RCC 7860 (cell line): ENCODE measurements at places on chromosomes 1 and 21.
A peak's percentile ranks its signal among the peaks of the same experiment; 100 is the strongest.

- DNase-seq, result no peak
Observed at GRCh38 chr1:30834253-30834652, 74.3 kb downstream of the SDC3 start.

DNA sequence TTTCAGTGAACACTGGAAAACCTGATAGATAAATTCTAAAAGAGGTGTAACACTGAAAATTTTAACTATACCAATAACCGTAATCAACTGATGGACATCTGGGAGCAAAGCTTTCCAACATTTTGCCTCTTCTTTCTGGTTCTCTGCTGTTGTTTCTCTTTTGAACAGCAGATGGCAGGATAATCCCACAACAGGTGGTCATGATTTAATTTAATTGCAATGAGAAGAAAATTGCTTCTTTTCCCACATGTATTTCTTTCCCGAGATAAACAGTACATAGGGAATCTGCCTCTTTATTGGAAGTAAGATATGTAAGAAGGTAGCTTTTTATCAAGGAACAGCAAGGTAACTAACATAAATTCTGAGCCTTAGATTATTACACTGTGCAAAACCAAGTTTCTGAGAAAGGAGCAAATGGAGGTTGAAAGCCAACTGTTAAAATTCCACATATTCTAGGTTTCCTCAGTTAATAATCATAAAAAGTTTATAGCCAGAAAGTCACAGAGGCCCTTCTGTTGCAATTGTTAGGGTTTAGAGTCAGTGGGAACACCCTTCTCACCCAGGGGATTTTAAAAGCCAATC, 72.9 kb downstream of the RPS6KA1 start:
- DNase-seq, result peak; percentile 57

DNA sequence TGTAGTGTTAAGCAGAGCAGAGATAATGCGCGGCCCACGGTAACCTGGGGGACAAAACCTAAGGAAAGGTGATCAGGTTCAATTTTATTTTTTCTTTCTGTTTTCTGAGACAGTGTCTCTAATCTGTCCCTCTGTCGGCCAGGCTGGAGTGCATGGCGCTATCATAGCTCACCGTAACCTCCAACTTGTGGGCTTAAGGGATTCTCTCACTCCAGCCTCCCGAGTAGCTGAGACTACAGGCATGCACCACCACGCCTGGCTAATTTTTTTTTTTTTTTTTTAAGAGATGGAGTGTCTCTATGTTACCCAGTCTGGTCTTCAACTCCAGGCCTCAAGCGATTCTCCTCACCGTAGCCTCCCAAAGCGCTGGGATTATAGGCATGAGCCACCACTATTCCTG, 724 bp upstream of the ANKRD35 start:
- DNase-seq, result no peak

DNA sequence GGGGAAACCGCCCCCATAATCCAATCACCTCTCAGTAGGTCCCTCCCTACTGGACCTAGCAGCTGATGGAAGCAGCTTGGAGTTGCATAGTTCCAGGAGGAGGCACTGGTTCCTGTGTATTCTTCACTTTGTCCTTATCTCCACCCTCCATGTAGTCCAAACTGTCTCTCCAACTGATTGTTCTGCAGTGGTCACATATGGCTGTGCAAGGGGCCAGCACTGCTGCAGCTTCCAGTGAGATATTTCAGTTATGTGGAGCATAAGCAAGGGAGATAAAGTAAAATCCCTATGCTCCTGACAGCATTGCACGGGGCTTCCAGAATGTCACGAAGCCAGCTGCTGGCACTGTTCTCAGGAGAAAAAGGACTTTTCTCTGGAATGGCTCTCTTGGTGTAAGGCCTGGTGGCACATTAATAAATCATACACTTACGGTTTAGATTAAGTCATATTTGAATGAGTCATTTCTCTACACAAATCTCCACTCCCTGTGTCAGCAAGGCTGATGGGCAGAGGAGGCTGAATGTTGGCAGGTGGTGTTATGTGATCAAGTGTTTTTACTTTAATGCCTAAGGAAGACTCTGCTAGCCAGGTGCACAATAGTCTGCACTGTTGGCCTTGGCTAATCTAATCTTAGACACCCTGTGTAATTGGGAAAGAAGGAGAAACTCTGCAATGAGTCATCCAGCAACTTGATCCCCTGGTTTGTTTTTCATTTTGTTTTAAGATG, 93.4 kb downstream of the KCNK1 start:
- DNase-seq, result peak; percentile 17

GRCh38 chr1:93801471-93801870, 77.5 kb downstream of the DNTTIP2 start:
- DNase-seq, result no peak

DNA sequence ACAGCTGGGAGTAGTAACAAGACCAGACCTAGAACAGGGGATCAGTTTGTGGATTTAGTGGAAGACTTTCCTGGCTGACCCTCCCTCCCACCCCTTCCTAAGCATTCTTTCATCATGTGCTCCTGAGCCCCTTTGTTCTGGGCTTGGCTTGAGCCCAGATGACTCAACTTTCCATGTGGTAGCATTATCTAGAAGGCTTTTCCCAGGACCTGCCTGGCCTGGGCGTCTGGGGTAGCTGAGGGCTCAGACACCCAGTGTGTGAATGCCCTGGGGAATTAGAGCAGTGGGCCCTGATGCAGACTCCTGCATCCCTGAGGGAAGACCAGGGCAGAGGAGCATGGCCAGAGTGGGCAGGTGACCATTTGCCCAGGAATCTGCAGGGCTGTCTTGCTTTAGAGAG, 44.1 kb upstream of the TSPAN2 start:
- DNase-seq, result peak; percentile 75

GRCh38 chr1:215543191-215543606, 23.9 kb upstream of the KCTD3 start:
- DNase-seq, result peak; percentile 75

GRCh38 chr1:35646043-35646442, 4.7 kb upstream of the PSMB2 start:
- no peak for DNase-seq

GRCh38 chr1:112960384-112960783, 4.4 kb upstream of the SLC16A1 start:
- DNase-seq, result no peak

GRCh38 chr1:11487196-11487751, 8.3 kb downstream of the DISP3 start:
- no peak for DNase-seq

DNA sequence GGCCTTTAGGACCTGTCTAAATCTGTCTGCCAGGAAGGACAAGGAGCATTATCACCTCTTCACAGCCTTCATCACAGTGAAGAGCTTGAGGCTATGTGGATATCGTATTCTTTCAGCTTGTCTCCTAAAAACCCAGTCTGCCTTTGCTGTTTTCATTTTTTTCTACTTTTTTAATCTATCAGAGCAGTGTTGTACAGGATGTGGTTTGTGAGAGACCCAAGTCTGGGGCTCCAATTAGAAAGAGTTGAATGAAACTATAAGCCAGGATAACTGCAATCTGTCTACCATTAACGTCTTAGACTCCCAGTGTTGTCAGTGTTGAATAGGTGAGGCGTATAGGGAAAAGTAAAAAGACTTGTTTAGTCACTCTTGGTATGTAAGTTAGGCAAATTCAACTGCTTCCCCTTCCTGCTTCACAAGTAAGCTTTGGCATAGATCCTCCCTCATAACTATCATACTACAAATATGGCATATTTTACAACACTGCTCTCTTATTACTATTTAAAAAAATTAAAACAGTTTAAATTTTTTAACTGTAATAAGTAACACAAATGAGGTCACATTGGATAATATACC, 1225.8 kb upstream of the PRMT6 start:
- DNase-seq, result no peak

DNA sequence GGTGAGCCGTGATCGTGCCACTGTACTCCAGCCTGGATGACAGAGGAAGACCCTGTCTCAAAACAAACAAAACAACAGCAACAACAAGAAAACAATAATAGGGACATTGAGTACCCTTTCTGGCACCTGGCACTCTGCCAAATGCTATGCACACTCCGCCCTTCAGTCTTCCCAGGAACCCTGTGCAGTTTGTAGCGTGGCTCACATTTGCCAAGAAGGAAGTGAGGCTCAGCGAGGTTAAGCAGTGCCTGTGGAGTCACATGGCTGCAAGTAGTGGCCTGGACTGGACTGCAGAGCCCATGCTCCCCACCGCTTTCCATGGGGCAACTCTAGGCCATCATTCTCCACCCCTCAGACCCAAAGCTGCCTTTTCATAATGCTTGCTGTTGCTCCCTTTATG, 5.3 kb upstream of the EVA1B start:
- no peak for DNase-seq

- peak; percentile 46 for DNase-seq
Observed at GRCh38 chr1:246004301-246004700, 502.8 kb downstream of the SMYD3 start.

DNA sequence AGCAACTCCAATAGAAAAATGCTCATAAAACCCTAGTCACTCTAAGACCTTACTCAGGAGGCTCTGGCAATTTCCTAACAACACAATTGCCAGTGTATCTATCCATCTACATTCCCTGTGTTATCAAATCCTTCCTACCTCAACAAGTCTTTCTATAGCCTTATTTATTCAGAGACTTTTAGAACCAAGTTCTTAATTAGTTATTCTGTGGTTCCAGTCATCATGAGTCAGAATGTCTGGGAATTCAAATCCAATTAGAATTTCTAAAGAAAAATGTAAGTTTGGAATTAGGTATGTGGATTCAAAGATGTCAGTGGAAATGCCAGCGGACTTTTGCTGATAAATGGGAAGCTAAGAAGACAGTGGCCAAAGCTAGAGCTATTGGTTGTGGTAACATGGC, 302.6 kb upstream of the C1orf87 start:
- no peak for DNase-seq

- DNase-seq, result no peak
Observed at GRCh38 chr1:3283849-3284248, 170.6 kb upstream of the ARHGEF16 start.

DNA sequence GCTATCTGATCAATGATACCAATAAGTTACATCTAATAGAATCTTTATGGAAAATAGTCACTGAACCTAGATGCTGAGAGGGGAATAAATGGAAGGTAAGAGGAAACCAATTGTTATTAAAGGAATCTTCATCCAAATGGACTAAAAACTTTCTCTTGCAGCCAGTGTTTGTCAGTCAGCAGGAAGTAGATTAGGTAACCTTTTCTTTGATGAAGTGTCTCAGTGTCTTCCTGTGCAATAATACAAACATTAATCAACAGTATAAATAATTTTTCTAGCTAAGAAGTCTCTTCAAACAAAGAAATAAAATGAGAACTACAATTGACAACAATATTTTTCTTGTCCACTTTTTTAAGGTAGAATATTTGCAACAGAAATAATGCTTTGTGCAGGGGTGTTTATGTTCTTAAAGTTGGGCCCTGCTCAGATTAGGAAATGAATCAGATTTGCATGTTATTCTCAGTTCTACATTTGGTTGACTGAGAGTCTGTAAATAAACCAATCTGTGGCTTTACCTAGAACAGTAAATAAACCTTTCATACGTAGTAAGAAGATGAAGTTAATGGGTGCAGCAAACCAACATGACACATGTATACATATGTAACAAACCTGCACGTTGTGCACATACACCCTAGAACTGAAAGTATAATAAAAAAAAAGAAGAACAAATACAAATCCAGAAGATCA, 391.4 kb downstream of the MRPL39 start:
- no peak for DNase-seq

DNA sequence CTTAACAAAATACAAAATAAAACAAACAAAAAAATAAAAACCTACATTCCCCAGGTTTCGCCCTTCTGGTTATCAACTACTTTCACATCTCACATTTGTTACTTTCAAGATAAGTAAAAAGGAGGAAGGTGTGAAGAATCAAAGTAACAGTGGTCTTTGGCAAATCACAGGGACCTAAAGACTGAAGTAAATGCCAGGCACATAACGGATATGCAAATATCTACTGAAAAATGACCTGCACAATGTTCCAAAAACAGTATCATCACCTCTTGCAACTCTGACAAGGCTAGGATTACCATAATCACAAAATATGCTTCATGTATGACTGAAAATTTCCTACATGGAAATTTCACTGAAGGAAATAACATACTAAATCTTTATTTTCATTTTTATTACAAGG, 29.3 kb downstream of the COP1 start:
- DNase-seq, result no peak

- DNase-seq, result no peak
Observed at GRCh38 chr1:48470950-48471690, 884 bp downstream of the SPATA6 start.

- DNase-seq, result no peak
Observed at GRCh38 chr1:154996966-154997701, 3.7 kb downstream of the LENEP start.

GRCh38 chr1:156692441-156692924, 12.9 kb downstream of the CRABP2 start:
- no peak for DNase-seq

DNA sequence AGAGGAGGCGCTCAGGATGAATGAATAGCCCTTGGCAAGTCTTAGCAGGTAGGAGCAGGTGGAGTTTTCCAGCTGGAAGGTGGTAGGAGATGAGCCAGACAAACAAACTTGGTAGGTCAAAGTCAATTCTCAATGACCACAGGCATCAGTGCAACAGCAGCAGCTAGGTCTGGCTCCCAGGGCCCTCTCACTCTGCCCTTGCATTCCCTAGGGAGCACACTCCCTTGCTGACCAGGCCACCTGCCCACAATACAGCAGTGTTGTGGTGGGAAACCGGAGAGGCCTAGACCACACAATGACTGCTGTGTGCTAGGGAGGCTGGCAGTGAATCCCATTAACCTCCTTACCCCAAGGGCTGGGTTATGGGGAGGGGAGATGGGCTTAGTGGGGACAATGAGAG, 13.0 kb upstream of the PAQR6 start:
- no peak for DNase-seq

- no peak for DNase-seq
Observed at GRCh38 chr1:229845410-229846138, 219.5 kb downstream of the URB2 start.

DNA sequence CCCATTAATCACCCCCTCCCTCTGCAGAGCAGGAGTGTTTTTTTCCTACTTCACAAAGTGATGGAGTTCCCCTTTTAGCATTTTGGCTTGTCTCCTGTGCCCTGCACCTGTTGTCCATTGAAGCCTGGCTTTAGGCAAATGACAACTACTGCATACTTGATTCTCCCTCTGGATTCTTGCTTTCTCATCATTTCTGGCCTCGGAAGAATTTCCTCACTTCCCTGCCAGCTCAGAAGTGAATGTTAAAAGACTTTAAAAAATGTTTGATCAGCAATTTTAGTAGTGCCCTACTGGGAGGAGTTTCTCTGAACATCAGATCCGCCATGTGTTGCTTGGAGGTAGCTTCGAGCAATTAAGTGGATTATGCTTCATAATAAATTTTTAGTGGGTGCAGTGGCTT, 28.1 kb downstream of the RCOR3 start:
- DNase-seq, result no peak

DNA sequence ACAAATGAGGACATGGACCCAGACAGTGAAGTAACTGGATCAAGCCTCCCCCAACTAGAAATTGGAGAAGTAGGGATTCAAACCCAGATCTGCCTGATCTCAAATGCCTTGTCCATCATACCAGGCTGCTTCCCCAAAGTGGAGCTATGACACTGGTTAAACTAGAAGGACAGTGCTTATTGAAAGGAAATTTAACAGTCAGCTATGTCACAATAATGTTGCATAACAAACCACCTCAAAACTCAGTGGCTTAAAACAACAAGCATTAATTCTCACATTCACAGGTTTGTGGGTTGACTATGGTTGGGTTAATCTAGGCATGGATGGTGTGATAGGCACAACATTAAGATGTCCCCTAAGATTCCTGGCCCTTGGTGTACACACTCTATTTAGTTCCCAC, 107.1 kb downstream of the TAS1R2 start:
- DNase-seq, result no peak
